Stimulated activated CD4-positive, alpha-beta T cell treated with anti-CD3 and anti-CD28 coated beads, Interleukin-4, amount 100 ng/mL, for 48 hours (primary cell): ENCODE measurements at places on chromosomes 7 and 10.
A peak's percentile ranks its signal among the peaks of the same experiment; 100 is the strongest.

DNA sequence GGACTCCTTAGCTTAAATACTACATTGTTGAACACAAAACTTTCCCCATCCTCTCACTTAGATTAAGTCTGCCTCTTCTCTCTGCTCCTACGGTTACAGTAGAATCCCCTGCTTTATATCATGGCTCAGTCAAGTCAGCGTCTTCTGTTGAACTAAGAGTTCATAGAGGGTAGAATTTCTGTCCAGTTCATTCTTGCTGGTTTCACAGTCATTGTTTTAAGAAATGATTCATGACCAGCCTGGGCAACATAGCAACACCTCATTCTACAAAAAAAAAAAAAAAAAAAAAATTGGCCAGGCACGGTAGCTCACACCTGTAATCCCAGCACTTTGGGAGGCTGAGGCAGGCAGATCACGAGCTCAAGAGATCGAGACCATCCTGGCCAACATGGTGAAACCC is 3.7 kb upstream of the ZFYVE27 start:
- DNase-seq = no peak

DNA sequence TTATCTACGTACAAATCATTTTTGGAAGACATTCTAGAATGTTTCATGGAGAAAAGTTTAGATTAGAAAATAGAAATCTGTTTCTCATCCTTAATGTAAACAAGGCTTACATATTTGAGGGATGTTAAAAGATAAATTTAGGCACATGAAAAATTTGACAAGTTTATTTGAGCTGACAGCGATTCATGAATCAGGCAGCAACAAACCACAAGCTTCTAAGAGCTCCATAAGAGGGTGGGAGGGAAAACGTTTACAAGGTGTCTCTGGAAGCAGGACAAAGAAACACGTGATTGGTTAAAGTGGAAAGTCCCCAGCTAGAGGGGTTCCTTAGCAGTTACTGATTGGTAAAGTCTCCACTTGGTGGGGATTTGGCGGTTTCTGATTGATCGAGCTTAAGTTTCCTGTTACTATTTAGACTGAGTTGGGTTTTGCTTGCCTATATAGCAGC is 228.9 kb upstream of the PITRM1 start:
- DNase-seq = no peak

DNA sequence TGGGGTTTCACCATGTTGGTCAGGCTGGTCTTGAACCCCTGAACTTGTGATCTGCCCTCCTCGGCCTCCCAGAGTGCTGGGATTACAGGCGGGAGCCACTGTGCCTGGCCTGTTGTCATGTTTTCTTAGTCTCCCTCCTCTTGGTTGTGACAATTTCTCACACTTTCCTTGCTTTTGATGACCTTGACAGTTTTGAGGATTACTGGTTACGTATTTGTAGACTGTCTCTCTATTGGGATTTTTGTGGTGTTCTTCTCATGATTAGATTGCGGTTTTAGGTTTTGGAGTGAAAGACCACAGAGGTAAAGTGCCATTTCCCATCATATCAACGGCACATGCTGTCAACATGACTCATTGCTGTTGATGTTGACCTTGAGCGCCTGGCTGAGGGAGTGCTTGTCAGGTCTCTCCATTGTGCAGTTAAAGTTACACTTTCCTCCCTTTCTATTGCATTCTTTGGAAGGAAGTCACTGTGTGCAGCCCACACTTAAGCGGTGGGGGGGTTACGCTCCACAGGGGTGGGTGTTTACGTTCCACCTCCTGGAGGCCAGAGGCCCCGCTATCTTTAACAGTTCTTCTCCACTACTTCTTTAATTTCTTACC is 10.8 kb downstream of the NEURL1 start:
- no peak for DNase-seq

- DNase-seq = no peak
Measured at GRCh38 chr7:2032030-2032875, 200.5 kb downstream of the MAD1L1 start.

DNA sequence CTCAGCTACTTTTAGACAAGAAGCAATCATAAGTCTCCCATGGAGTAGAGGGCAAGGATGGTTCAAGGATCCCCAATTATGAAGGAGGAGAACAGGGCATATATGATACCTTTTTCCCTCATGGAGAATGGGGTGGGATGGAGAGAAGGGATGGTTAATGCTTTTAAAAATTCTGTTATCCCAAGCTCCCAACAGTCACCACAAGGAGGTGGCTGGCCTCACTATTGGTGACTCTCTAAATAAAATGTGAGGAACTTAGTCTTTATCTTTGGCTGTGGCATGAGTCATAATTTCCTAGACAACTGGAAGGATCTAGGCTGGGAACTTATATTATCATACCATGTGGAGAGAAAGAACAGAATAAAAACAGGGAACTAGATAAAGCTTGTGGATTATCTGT is 297.0 kb downstream of the PHTF2 start:
- no peak for DNase-seq

DNA sequence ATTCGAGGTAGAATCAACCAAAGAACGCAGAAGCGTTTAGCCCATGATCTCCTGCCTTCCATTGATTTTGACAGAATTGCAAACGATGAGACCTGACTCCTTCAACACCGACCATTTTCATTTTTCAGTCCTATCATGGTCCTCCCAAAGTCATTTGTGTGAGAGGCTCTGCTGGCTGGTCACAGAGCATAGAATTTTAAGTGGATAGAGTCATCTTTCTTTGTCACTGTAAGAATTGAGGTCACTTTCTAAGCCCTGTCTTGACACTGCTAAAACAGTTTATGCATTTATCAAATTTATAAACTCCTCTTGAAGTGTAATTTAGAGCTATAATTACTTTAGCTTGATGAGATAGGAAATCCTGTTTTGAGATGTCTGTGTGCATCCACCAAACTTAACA is 72.0 kb downstream of the UBE3C start:
- no peak for DNase-seq

DNA sequence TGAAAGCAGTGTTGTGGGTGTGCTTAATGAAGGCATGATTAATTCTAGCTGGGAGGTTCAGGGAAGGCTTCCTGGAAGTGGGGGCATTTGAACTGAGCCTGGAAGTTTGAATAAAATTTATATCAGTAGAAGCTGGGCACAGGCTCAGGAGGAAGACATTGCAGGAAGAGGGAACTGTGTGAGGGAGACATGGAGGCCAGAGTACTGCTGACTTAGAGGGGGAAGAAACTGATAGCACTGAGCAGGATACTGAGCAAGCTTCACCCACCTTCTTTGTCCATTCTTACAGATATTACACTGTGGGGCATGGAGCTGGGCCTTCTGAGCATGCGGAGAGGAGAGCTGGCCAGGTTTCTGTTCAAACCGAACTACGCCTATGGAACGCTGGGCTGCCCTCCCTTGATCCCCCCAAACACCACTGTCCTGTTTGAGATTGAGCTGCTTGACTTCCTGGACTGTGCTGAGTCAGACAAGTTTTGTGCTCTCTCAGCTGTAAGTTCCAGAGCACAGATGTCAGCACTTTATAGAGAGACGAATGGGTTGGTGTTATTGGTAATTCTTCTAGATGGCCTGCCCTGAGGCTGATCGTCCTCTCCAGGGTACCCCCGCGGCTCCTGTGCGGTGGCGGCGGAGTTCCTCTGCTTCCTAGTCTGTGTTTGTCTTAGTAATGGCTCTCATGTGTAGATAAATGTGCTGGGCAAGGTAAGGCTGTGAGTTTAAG is 2.1 kb downstream of the FKBP6 start:
- DNase-seq = no peak

DNA sequence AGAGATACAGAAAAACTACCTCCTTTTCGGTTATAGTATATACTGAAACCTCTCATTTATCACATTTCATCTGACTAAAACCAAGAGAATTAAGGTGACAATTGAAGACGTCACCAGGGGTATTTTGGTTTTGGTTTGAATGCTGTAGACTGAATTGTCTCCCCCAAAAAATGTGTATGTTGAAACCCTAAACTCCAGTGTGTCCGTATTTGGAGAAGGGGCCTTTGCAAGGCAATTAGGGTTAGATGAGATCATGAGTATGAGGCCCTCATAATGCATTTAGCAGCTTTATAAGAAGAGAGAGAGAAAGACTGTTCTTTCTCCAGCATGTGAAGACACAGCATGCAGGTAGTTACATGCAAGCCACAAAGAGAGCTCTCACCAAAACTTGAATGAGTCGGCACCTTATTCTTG is 59.5 kb downstream of the CACNA2D1 start:
- DNase-seq = no peak

DNA sequence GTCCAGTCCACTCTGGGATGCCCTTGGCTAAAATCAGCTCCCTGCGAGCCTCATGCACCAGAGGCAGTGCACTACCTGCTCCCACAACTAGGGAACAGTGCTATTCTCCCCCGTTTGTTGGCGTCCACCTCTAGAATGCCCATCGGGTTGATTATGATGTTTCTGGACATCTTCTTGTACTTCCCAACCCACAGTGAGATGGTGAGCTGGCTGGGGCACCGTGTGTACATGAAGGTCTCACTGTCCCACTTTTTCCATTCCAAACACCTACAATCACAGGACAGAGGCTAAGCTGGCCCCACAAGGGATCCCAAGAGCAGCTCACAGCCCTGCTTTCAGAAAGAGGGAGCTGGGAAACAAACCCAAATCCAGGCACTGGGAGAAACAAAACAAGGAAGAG is 126.2 kb upstream of the ZNF92 start:
- no peak for DNase-seq

- no peak for DNase-seq
Measured at GRCh38 chr10:91745090-91745831, 53.0 kb upstream of the TNKS2 start.

DNA sequence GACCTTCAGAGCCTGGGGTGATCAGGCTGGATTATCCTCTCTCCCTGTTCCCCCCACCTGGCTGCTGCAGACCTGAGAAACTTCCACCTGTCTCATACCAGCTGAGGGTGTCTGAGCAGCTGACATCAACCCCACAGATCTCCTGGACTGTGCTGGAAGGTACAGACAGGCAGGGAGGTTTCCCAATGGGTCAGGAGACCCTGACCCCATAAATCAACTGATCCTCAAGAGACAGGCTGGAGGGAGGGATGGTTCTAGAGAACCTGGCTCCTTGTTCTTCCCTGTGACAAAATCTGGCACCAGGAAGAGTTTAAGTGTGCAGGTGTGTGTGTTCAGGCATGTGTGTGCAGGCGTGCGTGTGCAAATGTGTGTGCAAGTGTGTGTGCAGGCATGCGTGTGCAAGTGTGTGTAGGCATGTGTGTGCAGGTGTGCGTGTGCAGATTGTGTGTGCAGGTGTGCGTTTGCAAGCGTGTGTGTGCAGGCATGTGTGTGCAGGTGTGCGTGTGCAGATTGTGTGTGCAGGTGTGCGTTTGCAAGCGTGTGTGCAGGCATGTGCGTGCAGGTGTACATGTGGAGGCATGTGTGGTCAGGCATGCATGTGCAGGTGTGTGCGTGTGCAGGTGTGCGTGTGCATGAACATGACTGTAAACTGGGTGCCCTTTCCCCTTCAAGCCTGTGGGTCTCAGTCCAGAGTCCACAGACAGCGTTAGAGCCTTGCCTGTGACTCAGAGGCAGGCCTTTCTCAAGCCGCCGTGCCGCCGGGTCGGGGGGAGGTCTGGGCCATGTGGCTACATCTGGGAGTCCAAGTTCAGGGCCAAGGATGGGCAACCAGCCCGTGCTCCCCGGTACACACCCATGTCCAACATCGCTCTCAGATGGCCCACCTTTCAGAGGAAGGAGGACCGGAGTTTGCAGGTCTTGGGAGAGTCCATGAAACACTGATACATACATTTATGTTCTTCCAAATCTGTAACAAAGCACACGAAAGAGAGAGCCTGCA is 50.1 kb upstream of the ELN start:
- DNase-seq = no peak

GRCh38 chr7:23293500-23294073 is 5.6 kb upstream of the MALSU1 start:
- DNase-seq = no peak

GRCh38 chr7:100465702-100466311 is 1.7 kb upstream of the SPACDR start:
- no peak for DNase-seq

GRCh38 chr10:77516575-77516974 is 121.0 kb downstream of the KCNMA1 start:
- DNase-seq = no peak

GRCh38 chr10:72692994-72693781 is 1.2 kb downstream of the MCU start:
- DNase-seq = no peak

DNA sequence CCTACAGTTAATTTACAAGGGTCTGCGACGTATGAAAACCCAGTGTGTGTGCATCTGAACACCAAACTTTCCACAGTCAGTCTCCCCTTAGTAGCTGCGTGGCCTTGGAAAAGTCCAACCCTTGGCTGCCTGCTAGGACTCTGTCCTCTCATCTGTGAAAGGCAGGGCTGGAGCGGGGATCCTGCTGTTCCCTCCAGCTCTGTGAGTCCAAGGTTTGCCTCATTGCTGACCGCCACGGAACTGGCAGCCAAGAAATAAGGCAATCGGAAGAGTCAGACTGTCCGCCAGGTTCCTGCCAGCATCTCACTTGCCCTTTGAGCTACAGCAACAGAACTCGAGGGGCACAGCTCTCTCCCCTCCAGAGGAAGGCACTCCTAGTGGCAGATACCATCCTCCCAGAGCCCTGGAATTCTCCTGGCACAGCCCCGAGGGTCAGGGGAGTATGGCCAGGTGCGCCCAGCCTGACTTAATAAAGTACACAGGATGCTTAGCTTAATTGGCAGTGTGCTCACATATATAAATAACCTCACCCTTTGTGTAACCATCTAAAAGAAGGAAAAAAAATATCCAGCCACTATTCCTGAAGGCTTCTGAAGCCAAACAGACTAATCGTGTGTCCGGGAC is 530.1 kb upstream of the FOXK1 start:
- DNase-seq = no peak

- no peak for DNase-seq
Measured at GRCh38 chr7:116843378-116843777, 19.0 kb upstream of the CAPZA2 start.

DNA sequence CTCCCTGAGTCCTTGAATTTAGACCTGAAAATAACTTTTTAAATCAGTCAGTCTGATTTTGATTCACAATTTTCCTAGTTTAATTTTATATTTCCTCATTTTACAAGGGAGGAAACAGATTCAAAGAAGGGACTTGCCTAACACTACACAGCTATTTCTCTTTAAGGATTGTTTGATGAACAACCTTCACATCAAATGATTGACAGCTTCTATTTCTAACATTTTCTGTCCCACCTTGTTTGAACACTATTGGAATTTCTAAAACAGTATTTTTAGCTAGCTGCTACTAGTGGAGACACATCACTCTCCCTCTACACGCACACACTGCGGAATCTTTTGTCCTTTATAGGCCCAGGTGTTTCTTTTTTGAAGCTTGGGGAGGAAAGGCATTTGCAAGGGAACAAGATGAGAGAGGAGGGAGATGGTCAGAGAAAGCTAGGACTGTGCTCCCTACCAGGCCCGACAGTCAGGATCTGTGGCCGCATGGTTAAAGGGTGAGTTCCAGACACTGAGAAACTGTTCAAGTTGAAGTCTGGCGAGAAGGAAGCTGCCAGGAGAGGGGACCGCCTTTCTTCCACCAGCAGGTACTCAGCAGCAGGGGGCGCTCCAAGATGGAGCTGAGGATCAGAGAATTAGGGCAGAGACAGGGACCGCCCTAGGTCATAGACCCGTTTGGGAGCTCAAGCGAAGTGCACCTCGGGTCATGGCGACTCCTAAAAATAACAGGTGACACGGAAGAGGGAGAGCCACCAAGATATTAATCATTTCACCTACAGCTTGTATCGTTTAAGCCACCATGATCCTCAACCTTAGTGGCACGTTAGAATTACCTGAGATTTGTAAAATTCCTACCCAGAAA is 49.7 kb downstream of the DNAJC12 start:
- DNase-seq = peak; percentile 74
